ENCODE measurements at places on chromosomes 1 and 21.
A peak's percentile ranks its signal among the peaks of the same experiment; 100 is the strongest.

GRCh38 chr1:239417986-239418640, 31.7 kb downstream of the CHRM3 start:
- DNase-seq: no peak

DNA sequence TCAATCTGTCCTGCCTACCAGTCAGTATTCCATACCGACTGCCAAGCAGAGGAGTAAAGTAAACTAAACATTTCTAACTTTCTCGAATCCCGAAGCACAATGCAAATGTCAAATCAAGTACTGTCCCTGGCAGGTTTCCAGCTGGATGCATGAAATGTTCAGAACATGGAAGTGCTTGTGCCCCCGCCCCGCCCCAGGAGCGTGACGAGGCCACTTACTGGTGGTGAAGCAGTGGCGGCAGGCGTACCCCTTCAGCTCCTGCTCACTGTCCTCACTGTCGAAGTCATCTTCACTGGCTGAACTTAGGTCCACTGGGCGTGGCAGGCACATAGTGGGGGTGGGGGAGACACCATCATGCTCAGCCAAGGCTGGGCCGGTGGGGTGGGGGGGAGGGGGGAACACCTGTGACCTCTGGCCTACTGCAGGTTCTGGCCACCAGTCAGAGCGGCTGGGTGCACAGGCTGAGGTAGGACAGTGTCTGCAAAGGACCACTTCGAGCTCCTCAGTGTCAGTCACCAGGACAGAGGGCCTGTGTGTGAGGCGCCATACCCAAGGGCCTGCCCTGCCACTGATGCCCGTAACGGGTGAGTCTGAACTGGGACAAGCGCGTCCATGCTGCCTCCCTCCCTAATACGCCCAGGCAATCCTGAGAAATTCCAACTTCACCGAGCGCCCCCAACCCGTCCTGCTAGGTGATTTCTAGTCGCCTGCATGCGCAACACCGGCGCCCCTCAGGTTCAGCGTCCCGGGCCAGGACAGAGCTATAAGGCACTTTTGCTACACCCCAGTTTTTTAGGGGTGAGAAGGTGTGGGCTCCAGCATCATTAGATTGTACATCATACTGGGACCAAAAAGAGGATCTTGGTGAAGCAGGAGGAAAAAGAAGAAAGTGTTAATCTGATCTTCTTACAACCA, 46.9 kb downstream of the SLC45A1 start:
- no peak for DNase-seq

DNA sequence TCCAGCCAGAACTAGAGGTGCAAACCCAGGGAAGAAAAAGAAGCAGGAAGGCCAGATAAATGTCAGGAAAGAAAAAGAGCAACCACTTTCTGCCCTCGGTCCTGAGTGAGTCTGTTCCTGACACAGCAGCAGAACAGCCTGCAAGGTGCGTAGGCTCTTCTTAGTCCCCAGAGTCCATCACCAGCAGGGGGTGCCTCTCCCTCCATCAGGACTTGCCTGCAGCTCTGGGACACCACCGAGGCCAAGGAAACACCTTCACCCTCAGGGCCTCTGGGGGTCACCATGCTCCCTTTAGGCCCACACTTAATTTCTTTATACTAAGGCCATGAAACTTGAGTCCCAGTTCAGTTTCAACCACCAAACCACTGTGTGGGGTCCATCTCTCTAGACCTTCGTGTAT, 43.7 kb upstream of the NFASC start:
- no peak for DNase-seq

- DNase-seq: no peak
Measured at GRCh38 chr1:232378266-232379062, 251.5 kb downstream of the SIPA1L2 start.

- DNase-seq: peak; percentile 46
Measured at GRCh38 chr1:226617109-226617508, 68.5 kb downstream of the STUM start.

GRCh38 chr1:1324524-1325287, at the start of the genes CPTP and INTS11:
TSS of gene CPTP (plus strand) at chr1:1324802. CDS start at chr1:1326911, 2,109 bp downstream.
TSS of gene INTS11 (minus strand) at chr1:1324660. CDS start at chr1:1324608, 52 bp downstream.
- DNase-seq: peak; percentile 92

DNA sequence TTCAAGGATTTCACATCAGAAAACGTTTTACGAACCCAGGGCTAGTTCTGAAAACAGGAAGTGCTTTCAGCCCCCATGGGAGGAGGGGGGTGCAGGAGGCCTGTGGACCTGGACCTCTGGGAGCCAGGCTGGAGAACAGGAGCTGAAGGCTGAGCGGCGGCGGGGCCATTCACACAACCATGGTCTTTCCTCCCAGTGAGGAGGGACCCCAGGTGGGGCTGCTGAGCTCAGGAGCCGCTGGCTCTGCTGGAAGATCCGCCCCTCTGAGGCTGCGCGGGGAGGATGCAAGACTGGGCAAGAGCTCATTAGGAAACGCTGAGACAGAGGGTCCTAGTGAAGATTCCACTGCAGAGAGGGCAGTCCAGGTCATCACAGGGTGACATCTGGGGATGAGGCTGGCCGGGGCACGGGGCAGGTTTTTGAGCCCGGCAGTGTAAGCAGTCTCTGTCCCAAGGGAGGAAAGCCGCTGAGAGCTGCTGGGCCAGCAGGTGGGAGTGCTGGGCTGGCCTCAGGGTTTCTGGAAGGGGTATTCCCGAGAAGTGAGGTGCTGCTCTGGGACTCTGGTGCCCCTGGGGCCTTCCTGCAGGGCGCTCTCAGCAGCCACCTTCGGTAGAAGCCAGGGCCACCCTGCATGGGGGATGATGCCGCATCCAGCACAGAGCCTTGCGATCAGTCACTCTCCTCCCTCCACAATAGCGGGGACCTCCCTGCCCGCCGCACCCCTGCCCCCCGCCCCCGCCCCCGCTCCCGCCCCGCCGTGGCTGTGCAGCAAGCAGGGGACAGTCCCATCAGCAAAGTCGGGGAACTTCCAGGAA, 7.5 kb downstream of the MX2 start:
- DNase-seq: no peak

GRCh38 chr1:185345913-185346720, 29.1 kb upstream of the IVNS1ABP start:
- DNase-seq: no peak

- DNase-seq: no peak
Measured at GRCh38 chr1:236543065-236543669, 19.4 kb downstream of the LGALS8 start.

- no peak for DNase-seq
Measured at GRCh38 chr1:214571281-214571680, 19.9 kb upstream of the PTPN14 start.

GRCh38 chr1:86183810-86184209, 27.2 kb upstream of the COL24A1 start:
- no peak for DNase-seq

GRCh38 chr1:167629681-167630567, at the start of gene RCSD1:
TSS of gene RCSD1 (plus strand) at chr1:167630232. CDS start at chr1:167630424, 192 bp downstream.
- DNase-seq: no peak

- DNase-seq: no peak
Measured at GRCh38 chr1:50527249-50527986, 104.2 kb upstream of the DMRTA2 start.

DNA sequence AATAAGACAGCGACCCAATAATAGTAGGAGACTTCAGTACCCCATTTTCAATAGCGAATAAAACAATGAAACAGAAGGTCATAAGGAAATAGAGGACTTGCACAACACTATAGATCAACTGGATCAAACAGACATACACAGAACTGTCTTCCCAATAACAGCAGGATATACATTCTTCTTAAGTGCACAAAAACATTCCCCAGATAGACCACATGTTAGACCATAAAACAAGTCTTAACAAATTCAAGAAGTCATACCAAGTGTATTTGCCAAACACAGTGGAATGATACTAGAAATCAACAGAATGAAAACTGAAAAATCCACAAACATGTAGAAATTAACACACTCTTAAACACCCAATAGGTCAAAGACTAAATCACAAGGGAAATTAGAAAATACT, 78.0 kb downstream of the LBR start:
- DNase-seq: no peak

- DNase-seq: no peak
Measured at GRCh38 chr1:112322983-112323678, 72.9 kb upstream of the CTTNBP2NL start.

- DNase-seq: no peak
Measured at GRCh38 chr1:52554756-52555155, 1.9 kb upstream of the TUT4 start.

DNA sequence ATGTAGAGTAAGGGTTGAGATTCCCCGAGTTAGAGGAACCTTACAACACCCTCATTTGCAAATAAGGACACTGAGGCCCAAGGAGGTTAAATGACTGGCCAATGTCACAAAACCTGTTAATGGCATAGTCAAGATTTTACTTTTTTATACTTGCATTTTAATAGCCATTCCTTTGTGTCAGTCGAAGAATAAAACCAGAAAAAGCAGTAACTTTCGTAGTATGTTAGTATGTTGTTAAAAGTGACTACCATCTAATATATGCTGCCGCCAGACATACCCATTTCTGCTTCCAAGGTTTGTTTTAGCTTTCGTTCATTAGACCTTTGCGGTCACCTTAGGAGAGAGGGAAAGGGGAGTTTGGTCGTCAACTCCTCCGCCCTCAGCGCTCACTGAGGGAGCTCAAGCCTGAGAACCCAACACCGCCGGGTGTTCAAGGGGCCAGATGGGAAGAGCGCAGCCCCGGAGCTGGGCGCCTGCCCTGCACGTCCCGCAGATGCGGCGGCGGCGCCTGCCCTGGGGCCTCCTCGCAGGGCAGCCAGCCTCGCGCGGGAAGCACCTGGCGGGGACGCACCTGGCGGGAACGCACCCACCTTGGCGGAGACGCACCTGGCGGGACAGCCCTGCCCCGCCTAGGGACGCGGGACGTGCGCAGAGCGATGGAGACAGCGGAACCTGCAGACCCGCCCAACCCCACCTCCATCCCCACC, 466 bp downstream of the VPS26C start:
- DNase-seq: no peak

GRCh38 chr1:221839321-221839720, 97.4 kb upstream of the DUSP10 start:
- DNase-seq: no peak

- DNase-seq: no peak
Measured at GRCh38 chr1:71587961-71588360, 507.1 kb upstream of the ZRANB2 start.

- no peak for DNase-seq
Measured at GRCh38 chr21:33761441-33762036, 119.2 kb downstream of the ITSN1 start.

GRCh38 chr1:168121401-168122011, 15.2 kb downstream of the GPR161 start:
- peak; percentile 95 for DNase-seq

All from coronary artery (tissue), 2 donors.